ENCODE measurements at places on chromosomes 7 and 10.

DNA sequence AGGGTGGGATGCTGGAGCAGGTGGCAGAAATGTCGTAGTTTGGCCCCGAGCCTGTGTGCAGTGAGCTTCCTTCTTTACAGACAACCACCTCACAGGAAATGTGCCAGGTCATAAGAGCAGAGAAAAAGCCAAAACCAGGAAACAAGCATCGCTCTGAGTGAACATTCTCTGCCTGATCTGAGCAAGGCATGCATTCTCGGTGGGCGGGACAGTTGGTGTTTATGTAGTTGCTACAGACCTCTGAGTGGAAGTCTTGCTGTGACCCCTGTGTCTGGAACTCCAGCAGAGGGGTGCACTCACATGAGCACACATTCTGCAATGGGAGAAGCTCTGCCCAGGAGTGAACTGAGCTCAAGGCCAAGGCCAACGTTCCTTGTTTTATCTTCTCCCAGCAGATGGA lies 230.1 kb downstream of the TCERG1L start:
- peak; percentile 13 for DNase-seq

DNA sequence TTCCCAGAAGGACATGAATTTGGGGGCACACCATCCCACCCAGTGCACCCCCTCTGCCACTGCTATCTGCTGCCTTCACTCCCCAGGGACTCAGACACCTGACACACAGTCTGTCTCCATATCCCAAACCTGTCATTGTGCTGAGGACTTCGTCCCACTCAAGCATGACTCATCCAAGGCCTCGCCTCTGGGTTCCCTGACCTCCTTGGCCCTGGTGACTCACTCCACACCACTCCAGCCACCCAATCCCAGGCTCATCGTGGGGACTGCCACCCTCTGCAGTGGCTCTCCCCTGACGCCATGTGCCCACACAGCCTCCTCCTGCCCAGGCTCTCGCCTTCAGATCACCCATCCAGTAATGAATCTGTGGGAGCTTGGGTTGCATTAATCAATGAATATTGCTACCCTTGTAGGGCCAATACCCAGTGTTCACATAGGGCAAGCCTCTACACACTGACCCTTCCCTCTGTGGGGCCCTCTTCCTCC lies 6.6 kb upstream of the INSIG1 start:
- DNase-seq: no peak

DNA sequence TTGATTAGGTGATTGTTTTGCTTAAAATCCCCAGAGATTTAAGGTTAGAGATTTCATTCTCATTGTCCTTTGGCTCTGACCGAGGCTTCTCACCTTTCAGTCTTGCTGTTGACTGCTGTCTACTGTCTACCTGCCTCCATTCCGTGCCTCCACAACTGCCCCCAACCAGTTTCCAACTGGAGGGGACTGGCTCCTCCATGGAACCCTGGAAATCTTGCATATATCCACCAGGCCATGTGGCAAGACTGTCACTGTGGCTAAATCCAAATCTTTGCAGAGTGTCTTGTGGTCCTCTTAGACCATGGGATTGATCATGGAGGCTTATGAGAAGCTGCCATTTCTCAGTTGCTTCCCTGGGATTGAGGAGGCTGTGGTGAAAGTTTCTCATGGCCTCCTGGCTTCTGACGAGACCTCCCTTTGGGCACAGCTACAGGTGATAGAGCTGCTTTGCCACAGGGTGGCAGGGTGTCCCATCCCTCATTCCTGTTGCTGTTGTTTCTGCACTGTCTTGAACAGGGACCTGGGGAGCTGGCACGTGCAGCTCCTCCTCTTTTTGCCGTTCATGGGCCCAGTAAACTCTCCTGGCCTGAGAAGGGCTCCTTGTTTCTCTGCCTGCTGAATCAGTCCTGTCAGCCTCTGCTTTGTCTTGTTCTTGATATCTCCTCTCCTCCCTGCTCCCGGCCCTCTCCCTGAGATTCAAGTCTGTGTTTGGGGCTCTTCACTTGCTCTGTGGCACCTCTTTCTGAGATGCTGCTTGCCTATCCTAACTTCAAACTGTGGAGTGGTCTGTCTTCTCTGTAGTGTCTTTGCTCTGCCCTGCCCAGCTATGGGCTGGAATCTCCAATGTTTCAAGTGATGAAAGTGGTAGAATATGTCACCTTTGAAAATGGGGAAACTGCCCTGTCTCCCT lies 63.6 kb upstream of the IGFBP3 start:
- no peak for DNase-seq

DNA sequence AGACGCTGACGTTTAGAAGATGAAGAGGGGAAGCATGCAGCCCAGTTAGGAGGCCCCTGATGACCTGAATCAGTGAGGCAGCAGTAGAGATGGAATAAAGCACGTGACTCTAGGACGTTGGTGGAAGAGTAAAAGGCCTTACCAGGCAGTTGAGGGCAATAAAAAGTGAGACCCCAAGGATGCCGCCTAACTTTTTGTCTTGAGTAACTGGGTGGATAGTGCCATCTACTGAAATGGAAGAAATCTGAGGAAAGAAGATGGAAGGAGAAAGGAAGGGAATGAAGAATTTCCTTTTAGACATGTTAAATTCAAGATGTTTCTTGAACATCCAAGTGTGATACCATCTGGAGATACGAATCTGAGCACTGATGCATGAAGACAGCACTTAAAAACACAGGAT lies 220.0 kb upstream of the LRRN3 start:
- DNase-seq: no peak

- no peak for DNase-seq
Observed at GRCh38 chr10:17006631-17007417, 122.8 kb downstream of the CUBN start.

DNA sequence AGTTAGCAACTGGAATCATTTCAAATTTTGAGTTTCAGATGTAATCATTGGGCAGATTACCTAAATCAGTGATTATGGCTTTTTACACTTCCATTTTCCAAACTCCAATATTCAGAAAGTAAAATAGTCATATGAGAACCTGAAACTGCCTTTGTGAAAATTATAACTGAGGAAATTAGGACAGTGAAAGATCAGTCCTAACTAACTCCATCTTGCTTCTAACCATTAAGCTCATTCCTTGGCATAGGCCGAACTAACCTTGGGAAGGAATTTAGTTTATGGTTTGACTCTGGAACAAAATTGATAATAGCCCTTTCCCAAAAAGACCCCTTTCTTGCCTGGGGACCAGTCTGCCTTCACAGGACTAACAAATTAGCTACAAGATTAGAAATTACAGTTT lies 2.2 kb downstream of the CRPPA start:
- DNase-seq: no peak

DNA sequence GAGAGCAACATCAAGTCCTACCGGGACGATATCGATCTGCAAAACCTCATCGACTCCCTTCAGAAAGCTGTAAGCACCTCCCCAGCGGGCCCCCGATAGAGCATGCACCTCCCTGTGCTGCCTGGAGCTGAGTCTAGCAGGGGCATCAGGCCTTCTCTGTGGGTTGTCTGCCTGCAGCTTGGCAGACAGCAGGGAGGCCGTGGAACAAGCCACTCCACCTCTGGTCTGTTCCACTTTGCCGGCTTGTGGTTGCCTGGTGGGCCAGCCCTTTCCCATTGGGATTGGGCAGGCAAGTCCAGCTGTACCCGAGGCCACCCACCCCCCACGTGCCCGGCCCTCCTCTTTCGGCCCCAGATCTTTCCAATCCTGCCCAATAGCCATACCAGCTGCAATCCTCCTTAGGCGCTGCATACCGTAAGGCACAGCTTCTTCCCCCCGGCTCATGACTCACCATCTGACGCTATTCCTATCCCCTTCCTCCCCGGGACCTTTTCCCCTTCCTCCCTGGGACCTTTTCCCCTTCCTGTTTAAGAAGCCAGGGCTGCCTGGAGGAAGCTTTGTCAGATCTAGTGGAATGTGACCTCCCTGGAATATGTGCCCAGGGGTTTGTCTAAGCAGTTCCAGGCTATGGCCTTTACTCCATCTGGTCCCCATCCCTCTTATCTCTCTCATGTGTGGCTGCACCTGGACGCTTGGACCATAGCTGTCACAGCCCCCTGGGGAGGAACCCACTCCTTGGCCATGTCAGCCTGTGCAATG lies 28.1 kb upstream of the SH2D4B start:
- DNase-seq: no peak

DNA sequence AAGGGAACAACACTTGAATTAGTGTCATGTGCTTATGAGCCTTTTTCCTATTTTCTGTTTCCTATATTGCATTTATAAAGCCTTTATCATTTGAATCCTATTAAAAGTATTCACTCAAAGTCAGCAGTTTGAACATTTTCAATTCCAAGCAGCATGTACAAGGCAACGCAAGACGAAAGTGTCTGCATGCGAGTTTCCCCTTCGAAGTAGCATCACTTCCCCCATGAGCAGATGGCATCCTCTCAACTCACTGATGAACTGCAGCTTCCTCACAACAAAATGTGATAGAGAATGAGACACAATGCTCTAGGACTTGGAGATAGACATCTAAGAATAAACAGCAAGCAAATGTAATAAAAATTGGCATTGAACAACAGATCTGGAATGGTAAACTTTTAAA lies 270.7 kb downstream of the PRPF18 start:
- no peak for DNase-seq

GRCh38 chr10:30637881-30638467 lies 8.4 kb upstream of the LYZL2 start:
- DNase-seq: no peak

DNA sequence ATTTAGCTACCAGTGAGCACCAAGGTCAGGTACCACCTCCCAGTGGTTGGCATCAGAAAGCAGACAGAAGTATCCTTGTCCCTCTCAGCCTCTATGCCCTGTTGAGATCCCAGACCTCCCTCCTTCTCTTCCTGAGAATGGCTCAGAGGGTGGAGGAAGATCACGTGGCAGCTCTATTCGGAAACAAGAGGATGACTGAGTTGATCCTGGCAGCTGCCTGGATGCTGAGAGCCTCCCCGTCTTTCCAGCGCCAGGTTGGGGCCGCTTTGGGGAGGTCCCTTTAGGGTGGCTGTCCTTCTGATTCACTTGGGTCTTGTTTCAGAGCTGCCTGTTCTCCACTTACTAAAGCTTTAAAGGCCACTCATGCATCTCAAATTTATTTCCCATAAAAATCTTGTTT lies 36.9 kb upstream of the NPFFR1 start:
- DNase-seq: no peak

DNA sequence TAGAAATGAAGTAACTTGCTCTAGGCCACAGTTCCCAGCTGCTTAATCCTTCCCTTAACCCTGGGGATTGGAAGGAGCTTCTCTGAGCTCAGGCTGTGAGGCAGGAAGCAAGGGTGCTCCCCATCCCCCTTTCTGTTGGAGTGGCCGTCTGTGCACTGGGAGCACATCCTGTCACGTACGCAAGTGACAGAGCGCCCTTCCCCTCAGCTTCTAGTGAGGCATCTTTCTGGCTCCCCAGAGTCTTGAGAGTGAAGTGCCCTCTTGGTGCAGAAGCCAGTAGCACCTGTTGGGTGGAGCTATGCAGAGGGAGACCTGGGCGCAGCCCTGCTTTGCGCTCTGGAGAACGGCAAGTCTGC lies 47.8 kb downstream of the SHH start:
- peak; percentile 56 for DNase-seq

DNA sequence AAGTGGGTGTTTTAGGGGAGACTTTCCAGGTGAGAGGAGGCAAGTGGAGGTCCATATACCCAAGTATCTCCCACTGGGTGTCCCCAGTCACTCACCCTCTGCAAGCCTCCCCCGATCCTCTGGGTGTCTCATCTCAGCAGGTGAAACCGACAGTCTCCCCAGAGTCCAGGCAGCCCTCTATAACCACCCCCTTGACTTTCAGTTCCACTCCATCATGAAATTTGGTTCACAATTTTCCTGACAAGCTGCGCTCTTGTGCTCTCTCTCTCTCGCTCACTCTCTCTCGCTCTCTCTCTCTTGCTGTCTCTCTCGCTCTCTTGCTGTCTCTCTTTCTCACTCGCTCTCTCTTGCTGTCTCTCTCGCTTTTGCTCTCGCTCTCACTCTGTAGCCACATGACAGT lies 8.1 kb upstream of the RABGEF1 start:
- DNase-seq: no peak

GRCh38 chr7:36165059-36165458 lies 12.0 kb downstream of the EEPD1 start:
- no peak for DNase-seq

GRCh38 chr10:114073395-114074186 lies 29.9 kb downstream of the ADRB1 start:
- no peak for DNase-seq

DNA sequence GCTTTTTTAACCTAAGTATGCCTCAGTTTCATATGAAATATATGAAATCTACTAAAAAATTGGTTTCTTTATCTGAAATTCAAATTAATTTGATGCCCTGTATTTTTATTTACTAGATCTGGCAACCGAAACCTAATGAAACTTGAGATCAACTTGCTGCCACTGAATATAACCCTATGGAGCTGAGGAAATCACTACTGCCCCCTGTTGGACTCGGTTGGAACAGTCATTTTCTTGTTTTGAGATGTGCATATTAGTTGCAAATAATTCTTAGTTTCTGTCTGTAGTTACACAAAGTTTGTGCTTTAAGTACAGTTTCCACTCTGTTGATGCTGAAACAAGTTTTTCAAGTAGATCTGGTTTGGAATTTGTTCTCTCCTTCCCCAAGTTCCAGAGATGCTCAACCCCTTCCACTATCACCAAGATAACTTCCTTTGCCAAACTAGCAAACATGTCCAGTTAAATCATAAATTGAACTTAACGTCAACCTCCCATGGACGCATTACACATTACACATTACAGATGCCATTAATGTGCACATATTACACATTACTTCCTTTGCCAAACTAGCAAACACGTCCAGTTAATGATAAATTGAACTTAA lies 22.2 kb upstream of the EXOC4 start:
- peak; percentile 51 for DNase-seq

DNA sequence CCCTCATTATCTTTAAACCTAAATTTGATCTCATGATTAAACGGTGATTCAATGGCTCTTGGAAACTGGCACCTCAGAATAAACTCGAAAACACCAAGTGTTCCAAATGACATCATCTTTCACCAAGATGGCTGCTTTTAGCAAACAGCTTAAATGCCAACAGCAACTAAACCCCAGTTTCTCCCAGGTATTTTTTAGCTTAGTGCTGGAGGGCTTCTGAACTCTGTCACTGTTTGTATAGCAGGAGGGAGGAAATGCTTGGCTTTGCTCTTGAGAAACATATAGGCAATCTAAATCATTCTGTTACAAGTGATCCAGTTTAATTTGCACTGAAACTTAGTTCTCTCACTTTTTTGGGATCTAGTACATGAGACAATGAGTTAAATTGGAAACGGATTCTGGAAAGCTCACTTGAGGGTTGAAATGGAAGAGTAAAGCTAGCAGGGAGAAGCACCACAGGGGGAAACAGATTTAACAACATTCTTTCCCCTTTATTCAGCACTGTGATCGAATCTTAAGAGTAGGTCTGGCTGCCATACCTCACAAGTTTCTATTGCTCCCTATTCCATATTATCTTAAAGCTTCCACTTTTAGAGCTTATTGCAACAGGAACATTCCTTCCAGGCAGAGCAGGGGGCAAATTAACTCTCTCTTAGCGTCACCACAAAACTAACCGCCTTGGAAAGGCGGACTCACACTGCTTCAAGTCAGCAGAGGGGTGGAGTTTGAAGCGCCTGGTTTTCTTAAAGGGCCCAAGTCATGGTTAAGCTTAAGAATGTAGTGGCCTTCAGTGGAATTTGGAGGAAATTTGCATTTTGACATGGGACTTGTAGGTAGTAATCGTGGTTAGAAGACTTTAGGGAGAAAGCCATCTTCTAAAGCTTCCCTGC lies 1.8 kb upstream of the CCDC6 start:
- peak; percentile 52 for DNase-seq

Measured in stimulated activated CD4-positive, alpha-beta T cell treated with anti-CD3 and anti-CD28 coated beads, Interleukin-2, amount 100 ng/mL, for 24 hours (primary cell).